Hair follicular keratinocyte (primary cell): ENCODE measurements at places on chromosomes 12 and 14. TPM values are rescaled to one million over a fixed set of nuclear protein-coding genes. Genes with fewer than 3 reads are reported as not detected.

The FAM181A gene
- total RNA-seq: 0.80 TPM in 1 of 2 replicates, not detected in the other

The IRF2BPL gene
- 52.6 and 75.9 TPM in 2 replicates for total RNA-seq

The PTGER2 gene
- total RNA-seq: 0.84 and 1.2 TPM in 2 replicates

The ANO4 gene
- 6.5 and 9.7 TPM in 2 replicates for total RNA-seq

The LMNTD1 gene
- total RNA-seq: not detected in 2 replicates

The FGF23 gene
- not detected in 2 replicates for total RNA-seq

The FOXN4 gene
- not detected in 2 replicates for total RNA-seq

The AQP5 gene
- total RNA-seq: not detected in 2 replicates

The GDF3 gene
- total RNA-seq: not detected in 2 replicates

The KRT3 gene
- not detected in 2 replicates for total RNA-seq

The RIPK3 gene
- total RNA-seq: 5.4 and 8.0 TPM in 2 replicates

The PPP1R1A gene
- total RNA-seq: not detected in 2 replicates

The NUP37 gene
- total RNA-seq: 32.2 and 66.0 TPM in 2 replicates

The LLPH gene
- total RNA-seq: 10.8 and 18.5 TPM in 2 replicates

The POTEG gene
- not detected in 2 replicates for total RNA-seq

The FBLN5 gene
- total RNA-seq: 0.31 and 1.4 TPM in 2 replicates

The OR4E2 gene
- not detected in 2 replicates for total RNA-seq

The LUM gene
- total RNA-seq: 0.55 and 7.5 TPM in 2 replicates

The RIC8B gene
- 3.8 and 6.8 TPM in 2 replicates for total RNA-seq

The RERGL gene
- not detected in 2 replicates for total RNA-seq

The TPPP2 gene
- not detected in 2 replicates for total RNA-seq

The REM2 gene
- total RNA-seq: 0.04 and 0.39 TPM in 2 replicates

The NOS1 gene
- total RNA-seq: 1.1 and 6.1 TPM in 2 replicates

The SIX6 gene
- total RNA-seq: not detected in 2 replicates

The FAM90A1 gene
- total RNA-seq: 0.38 TPM in 1 of 2 replicates, not detected in the other

The DEPDC4 gene
- total RNA-seq: 0.62 and 2.3 TPM in 2 replicates

The CEP290 gene
- 4.0 and 10.5 TPM in 2 replicates for total RNA-seq

The EDDM3A gene
- total RNA-seq: not detected in 2 replicates

The GMPR2 gene
- total RNA-seq: 72.9 and 86.9 TPM in 2 replicates

The CMA1 gene
- not detected in 2 replicates for total RNA-seq

The OR6C2 gene
- total RNA-seq: not detected in 2 replicates

The FLVCR2 gene
- 1.1 TPM in 1 of 2 replicates, not detected in the other for total RNA-seq

The KCNC2 gene
- not detected in 2 replicates for total RNA-seq
